ENCODE measurements at places on chromosomes 2 and 18. TPM values are rescaled to one million over a fixed set of nuclear protein-coding genes. Genes with fewer than 3 reads are reported as not detected.

GRCh38 chr2:223762853-223763252 lies 74.5 kb downstream of the AP1S3 start:
- no peak for DNase-seq

Gene GALNT14
- 1.1 TPM for total RNA-seq

Gene GALNT3
- total RNA-seq = 1.6 TPM

DNA sequence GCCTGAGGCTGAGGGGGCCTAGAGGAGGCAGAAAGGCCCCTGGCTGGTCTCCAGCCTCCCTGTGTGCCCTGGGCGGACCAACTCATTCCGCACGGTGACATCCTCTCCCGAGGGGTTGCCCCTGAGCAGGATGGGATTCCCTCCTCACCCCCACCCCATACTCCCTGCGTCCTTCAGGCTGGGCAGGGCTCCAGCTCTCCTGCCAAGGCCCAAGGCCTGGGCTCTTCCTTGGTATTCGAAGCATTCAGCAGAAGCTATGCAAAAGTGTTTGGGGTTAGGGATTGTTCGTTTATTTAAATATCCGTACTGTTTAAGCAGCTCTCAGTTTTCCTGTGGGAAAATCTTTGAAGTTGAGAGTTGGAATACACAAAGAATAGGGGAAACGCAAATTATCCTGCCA lies 113.1 kb upstream of the RAB12 start:
- no peak for DNase-seq

Gene KCTD18
- total RNA-seq = 18.5 TPM

GRCh38 chr2:200705305-200706041 lies 106.2 kb upstream of the BZW1 start:
- DNase-seq = no peak

Gene CYRIA
- total RNA-seq = 23.5 TPM

Gene LRRFIP1
- 357 TPM for total RNA-seq

- DNase-seq = peak; percentile 51
Measured at GRCh38 chr2:11160731-11161455, 5.6 kb downstream of the SLC66A3 start.

- no peak for DNase-seq
Measured at GRCh38 chr2:128564131-128564530, 245.5 kb upstream of the HS6ST1 start.

Gene CHRND
- not detected for total RNA-seq

Gene SPR
- 15.7 TPM for total RNA-seq

Data from posterior vena cava (tissue), 2 donors.